ENCODE measurements at places on chromosomes 11 and 22.

DNA sequence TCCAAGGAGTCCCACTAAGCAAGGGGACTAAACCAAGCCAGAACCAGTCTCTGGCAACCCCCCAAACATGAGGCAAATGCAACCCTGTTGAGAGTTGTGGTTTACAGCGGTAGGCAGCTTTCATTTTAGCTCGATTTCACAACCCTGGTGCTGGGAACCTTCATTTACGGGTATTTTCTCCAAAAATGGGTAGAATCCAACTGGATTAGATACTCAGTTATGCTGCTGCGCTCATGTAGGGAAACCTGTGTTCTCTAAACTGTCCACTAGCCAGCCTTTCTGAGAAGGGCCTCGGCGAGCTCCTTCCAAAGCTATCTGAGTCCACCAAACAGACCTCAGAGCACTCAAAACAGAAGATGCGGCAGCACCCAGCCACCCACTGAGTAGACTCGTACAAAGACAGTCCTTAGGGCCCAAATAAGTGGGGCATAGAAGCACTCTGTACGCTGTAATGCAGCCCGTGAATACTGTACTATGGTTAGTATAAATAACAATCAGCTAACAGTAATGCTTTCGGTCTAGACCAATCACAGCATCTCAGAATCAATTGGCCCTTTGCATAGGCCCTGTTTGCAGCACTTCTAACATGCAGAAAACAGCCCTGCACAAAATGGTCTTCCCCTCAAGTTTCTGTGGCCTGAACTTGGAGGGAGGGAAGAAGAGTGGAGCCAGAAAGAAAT is 104.7 kb downstream of the ETS1 start:
- DNase-seq = no peak

- DNase-seq = no peak
Measured at GRCh38 chr22:25346859-25347751, 127.7 kb downstream of the CRYBB2 start.

- DNase-seq = no peak
Measured at GRCh38 chr22:36211237-36211861, 9.7 kb upstream of the APOL4 start.

DNA sequence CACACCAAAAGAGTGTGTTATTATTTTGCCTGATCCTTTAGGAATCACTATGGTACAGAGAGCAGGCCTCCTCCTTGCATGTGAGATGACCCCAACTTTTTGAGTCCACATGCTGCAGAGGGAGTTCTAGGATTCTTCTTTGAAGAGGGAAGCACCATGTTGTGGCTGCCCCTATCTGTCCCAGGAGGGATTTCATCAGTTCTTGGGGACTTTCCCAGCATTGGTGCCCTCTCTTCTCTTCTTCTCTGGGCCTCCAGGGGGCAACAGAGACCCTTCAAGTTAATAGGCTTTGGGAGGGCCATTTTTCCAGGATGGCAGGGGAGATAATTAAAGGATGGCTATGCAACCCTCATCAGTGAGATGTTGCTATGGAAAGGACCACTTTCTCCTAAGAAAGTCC is 3.6 kb downstream of the MMP1 start:
- DNase-seq = no peak

- DNase-seq = no peak
Measured at GRCh38 chr11:95088946-95089619, 563 bp upstream of the ENDOD1 start.

GRCh38 chr11:116925050-116925449 is 87.6 kb upstream of the APOA1 start:
- DNase-seq = no peak

DNA sequence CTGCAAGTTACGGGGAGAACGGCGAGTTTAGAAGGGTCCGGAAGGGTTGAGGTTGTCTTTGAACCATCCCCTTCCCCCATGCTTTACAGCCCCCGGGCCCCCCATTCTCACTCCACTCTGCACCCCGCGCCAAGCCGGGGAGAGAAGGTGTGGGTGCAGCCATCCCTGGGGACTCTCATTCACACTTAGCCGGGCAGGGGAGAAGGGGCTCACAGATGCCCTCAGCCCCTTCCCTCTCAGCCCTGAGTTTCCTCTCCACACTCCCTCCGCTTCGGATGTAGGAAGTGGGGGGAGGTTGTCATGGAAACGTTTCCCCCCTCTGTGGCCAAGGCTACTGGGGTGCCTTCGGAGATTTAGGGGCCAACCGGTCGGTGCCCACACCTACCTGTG is 334 bp downstream of the CADM1 start:
- DNase-seq = no peak

DNA sequence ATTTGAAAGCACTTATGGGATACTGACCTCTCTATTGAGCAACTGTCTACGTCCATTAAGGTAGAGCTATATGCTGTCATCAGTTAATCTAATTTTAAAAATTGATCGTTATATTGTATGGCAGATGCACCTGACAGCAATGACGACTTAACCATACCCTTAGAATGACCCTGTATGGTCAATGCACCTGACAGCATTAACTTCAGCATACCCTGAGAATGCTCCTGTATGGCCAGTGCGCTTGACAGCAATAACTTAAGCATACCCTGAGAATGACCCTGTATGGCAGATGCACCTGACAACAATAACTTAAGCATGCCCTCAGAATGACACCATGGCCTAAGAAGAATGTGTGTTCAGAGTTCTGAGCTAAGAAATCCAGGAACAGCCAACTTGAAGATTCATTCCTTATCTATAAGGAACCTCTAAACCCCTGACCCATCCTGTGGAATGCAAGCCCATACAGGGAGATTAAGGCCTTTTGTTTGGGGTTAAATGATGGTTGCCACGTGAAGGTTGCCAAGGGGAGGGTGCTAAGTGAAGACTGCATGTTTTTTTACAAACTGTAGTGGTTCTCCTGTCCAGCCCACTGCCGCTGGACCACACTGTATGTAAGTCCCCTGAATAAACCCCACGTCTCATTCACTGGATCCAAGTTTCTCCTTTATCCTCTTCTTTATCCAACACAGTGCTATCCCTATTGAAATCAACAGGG is 138.3 kb downstream of the GUCY1A2 start:
- DNase-seq = no peak

DNA sequence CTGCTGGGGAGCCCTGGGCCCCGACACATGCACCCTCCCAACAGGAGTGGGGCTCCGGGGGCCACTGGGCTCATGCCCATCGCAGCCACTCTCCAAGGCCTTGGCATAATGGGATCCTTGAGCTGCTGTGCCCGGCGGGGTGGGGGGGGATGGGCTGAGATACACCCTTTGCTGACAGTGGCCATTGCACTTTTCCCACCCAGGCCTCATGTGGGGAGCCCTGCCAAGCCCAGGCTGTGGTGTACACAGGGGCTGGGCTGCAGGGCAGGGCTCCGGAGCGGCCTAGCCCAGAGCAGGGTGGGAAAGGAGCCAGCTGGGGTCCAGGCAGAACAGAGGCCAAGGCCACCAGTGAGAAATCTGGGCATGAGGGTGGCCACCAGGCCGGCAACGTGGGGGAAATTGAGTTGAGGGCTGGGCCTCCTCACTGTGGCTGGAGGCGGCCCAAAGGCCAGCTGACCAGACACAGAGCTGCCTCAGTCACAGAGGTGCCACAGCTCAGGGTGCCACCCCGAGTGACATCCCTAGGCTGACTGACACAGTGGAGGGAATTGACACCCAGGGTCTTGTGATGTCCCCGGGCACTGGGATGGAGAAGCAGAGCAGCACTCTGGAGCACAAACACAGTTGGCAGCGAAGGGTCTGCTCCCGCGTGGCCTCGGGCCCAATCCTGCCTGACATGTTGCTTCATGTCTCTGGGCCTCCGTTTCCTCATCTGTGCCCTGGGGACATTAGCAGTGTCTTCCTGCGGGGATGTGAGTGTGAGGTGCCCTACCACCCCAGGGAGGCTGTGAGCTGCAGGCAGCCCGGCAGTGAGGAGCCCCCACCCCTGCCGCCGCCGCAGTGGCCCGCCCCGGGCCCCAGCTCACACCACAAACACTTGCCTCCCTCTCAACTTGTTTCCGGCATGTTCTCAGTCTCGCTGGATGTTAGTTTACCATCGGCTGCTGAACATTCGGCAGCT is 30.4 kb downstream of the RTN4R start:
- no peak for DNase-seq

DNA sequence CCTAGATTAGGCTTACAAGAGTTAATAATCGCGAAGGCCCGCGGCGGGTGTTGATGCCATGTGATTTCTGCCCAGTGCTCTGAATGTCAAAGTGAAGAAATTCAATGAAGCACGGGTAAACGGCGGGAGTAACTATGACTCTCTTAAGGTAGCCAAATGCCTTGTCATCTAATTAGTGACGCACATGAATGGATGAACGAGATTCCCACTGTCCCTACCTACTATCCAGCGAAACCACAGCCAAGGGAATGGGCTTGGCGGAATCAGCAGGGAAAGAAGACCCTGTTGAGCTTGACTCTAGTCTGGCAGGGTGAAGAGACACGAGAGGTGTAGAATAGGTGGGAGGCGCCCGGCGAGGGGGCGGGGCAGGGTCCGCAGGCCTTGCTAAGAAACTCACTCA is 65.5 kb downstream of the AAMDC start:
- no peak for DNase-seq

DNA sequence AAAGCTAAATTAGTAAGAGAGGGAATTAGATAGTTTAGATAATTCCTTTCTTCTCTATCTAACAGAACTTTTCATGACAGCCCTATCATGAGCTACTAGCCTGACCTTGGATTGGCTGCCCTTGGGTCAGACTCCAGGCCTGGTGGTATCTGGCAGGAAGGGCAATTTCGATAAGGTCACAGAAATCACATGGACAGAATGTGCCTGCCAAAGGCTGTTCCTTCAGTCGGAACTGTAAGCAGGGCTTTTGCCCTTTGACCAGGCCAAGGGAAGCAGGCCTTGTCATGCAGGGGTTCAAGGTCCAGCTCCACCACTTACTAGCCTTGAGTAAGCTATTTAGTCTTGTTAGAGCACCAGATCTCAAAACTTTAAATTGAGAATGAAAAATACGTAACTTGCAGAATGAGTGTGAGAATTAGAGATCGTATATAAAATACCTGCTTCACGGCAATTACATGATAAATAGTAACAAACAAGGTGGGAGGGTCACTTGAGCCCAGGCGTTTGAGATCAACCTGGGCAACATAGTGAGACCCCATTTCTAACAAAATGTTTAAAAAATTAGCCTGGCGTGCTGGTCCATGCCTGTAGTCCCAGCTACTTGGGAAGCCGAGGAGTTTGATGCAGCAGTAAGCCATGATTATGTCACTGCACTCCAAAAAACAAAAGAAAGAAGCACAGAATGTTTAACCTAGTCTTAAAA is 60.8 kb upstream of the SC5D start:
- DNase-seq = no peak

- no peak for DNase-seq
Measured at GRCh38 chr11:102338479-102339010, 8.5 kb upstream of the BIRC2 start.

- DNase-seq = no peak
Measured at GRCh38 chr11:46364791-46365190, 16.7 kb upstream of the MDK start.

DNA sequence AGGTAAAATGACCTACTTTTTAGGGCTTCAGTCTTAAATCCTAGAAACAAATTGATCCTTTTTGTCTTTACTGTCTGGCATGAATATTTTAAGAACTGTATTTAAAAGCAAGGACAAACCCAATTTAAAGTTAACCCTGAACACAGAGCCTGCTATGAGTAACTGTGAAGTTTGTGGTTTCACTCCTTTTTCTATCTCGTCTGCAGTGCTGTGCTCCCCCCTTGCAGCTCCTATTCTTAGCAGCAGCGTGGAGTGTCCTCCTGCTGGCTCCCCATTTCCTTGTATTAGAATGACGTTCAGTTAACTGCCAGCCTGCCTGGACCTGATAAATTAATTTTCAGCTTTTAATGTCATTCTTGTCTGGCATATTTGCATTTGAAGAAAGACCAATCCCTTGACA is 40.0 kb upstream of the LRRC4C start:
- no peak for DNase-seq

DNA sequence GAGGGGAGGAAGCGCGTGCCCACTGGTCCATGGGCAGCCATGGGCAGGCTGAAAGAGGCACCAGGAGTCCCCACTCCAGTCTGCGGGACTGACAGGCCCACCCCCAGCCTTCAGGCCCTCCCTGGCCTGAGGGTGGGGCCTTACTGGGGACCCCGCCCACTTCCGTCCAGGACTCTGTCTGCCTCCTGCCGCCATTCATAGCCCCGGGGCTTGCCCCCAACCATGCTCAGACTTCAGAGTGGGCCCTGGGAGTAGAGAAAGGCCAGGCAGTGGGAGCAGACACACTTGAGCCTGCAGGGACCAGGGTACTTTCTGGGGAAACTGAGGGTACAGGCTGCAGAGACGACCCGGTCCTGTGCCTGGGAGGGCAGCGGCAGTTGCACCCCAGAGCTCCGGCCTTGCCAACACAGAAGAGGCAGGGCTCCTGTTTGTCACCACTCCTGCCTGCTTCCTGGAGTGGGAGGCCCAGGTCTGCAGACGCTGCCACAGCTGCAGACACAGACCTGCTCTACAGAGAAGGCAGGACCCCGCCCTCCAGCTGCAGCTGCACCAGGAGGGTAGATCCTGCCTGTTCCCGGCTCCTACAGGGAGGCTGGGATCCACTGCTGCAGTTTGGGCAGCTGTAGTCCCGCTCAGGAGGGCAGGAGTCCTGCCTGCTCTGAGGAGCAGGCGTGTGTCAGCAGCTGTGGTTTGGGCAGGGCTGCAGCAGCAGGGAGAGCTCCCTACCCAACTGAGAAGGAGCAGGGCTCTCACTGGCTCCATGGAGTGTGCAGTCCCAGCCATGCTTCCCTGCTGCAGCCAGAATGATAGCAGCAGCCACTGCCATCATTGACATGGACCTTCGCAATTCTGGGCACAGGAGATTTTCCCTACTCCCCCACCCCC is 387.9 kb upstream of the ANO3 start:
- no peak for DNase-seq
